ENCODE measurements at places on chromosomes 16 and 17. TPM values are rescaled to one million over a fixed set of nuclear protein-coding genes. Genes with fewer than 3 reads are reported as not detected.

The PPP1R1B gene
- 45.7 TPM for total RNA-seq

GRCh38 chr16:11024333-11025053 is 80.1 kb downstream of the CLEC16A start:
- DNase-seq: no peak

DNA sequence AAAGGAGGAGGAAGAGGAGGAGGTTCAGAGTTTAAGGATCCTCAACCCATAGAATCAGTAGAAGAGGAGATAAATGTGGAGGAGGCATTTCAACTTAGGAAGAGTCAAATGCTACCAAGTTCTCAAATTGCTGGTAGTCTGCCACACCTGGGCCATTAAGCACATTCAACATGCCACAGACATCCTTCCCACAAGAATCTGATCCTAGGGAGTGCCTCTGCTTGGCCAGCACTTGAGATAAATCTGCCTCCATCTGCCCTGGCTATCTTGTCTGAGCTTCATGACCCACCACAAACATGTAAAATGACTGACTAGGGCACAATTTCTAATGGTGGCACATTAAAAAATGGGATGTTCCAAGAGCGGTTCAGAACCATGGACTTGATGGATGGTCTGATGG is 37.3 kb upstream of the AXIN2 start:
- DNase-seq: no peak

DNA sequence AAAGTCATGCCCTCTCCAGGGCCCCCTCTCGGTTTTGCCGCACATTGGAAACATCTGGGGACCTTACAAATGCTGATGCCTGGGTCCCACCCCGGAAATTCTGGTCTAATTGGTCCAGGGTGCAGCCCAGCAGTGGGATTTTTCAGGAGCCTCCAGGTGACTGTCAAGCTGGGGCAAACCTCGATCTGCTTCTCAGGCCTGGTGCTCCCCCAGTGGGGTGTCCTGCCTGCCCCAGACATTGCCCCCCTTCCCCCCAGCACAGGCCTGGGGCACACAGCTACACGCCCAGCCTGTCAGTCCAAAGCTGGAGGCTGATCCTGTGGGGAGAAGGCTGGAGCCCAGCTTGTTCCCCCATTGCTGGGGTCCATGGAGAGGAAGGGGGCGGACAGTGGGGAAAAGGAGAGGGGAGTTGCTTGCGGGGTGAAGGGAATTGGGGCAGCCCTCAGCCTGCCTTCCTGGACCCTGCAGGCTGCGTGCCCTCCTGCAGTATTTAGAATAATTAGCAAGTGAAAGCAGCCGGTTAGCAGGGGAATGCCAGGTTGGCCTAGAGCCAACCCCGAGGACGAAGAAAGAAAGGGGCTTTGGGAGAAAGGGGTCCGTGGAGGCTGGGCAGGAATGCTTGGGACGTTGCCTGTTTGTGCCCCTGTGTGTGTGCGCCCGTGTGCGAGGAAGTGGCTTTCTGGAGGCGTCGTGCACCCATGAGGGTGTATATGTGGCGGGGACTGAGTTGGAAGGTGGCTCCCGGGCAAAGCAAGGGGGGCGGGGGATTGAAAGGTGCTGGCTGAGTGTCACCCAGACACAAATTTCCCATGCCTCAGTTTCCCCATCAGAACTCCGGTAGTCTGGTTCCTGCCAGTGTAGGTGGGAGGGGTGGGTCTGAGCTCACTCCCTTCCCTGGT is 5.9 kb downstream of the FOXJ1 start:
- DNase-seq: no peak

GRCh38 chr16:14545346-14545884 is 84.6 kb downstream of the PARN start:
- no peak for DNase-seq

DNA sequence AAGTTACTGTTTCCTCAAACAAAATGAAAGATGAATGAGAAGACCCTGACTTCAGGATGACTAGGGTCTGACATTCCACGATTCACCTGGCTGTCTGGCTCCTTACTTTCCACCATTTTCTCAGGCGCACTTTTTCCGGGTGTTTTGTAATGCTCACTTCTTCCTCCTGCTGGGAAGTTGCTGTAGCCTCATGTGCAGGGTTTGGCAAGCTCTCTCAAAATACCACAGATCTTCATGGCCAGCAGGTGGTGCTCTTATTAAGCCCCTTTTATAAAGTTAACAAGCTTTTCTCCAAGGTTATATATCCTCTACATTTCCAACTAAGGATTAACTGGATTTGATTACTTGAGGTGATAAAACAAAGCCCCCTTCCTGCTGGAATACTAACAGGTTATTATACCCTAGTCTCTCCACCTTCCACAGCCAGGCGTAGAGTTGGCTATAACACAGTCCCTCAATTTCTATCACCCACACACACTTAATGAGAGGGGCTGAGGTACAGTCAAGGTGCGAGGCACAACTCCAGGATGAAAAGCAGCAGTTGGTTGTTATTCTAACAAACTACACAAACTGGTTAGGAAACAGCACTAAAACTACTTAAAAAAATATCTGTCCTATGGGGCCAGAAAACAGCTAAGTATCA is 45.4 kb downstream of the STH start:
- DNase-seq: peak; percentile 42

All from Panc1 (cell line).